Esophagus muscularis mucosa (tissue), 4 donors: ENCODE measurements at places on chromosomes 3 and 15.

DNA sequence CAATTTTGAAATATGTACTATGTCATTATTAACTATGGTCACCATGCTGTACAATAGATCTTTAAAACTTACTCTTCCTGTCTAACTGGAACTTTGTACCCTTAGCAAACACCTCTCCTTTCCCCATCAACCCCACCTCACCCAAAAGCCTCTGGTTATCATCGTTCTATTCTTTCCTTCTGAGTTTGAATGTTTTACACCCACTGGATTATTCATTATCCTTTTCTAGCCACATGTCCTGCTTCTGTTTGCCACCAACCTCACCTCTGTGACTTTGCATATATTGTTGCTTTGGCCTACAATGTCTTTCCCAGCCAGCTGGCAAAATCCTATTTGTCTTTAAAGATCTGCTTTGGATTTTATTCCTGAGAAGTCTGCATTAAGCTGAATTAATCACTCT lies 102.6 kb upstream of the TSPAN3 start:
- no peak for DNase-seq

GRCh38 chr3:192239956-192240355 lies 487.4 kb downstream of the FGF12 start:
- no peak for DNase-seq

DNA sequence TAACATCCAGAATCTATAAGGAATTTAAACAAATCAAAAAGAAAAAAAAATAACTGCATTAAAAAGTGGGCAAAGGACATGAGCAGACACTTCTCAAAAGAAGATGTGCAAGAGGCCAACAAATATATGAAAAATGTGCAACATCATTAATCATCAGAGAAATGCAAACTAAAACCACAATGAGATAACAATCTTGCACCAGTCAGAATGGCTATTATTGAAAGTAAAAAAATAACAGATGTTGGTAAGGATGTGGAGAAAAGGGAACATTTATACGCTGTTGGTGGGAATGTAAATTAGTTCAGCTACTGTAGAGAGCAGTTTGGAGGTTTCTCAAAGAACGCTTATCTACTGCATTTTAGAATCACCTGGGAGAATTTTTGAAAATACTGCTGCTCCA lies 186.1 kb downstream of the OTOL1 start:
- no peak for DNase-seq

GRCh38 chr3:151462991-151463390 lies 2.1 kb upstream of the IGSF10 start:
- no peak for DNase-seq

- no peak for DNase-seq
These were observed 58.9 kb downstream of the GASK1A start for GRCh38 chr3:43038010-43038409.

DNA sequence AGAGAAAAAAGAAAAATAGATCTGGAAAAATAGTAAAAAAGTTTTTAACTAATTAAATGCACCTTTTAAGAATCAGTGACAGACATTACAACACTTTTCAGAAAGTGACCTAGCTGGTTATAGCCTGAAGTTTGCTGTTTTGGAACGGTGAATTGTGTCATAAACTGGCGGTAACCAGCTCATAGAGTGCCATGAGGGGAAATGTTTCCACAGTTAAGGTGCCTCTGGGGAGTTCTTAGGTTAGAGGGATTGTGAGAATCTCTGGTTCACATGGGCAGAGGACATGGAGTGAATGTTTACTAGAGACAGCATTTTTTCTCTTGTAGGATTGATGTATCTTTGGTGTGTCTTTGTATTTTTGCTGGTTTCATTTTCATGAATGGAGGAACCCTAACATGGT lies 2.8 kb downstream of the TBC1D23 start:
- DNase-seq: no peak

DNA sequence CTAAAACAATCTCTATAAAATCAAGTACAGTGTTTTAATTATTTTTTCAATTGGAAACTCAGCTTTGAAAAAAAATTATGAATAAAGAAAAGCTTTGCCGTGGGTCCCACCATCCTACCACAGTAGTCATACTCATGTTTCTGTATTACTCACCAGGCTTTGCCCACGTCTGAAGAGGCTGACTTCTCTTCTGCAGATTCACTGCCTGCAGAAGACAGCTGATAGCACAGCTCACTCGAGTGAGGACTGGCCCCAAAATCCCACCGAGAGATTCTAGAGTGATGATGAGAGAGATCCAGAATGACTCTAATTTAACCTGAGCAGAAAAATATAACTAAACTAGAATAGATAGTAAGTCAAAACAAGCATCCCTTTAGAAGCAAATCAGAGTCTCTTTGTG lies 11.9 kb downstream of the C2CD4B start:
- peak; percentile 42 for DNase-seq

GRCh38 chr15:49145651-49146609 lies 9.5 kb downstream of the COPS2 start:
- DNase-seq: no peak

- DNase-seq: no peak
These were observed 16.1 kb downstream of the MINDY4B start for GRCh38 chr3:150889106-150889505.
